Thymus (tissue), 14 donors: ENCODE measurements at places on chromosomes 16 and 17. TPM values are rescaled to one million over a fixed set of nuclear protein-coding genes. Genes with fewer than 3 reads are reported as not detected.
A peak's percentile ranks its signal among the peaks of the same experiment; 100 is the strongest.

GRCh38 chr16:13936155-13936554 lies 16.2 kb downstream of the ERCC4 start:
- H3K36me3 ChIP-seq = peaks cover 20% of the 10 kb centered on the region
- no peak overlapping the region for H3K27ac ChIP-seq
- H3K4me1 ChIP-seq = no peaks in the 10 kb centered on the region
- no peak overlapping the region for H3K4me3 ChIP-seq
- DNase-seq = no peak

DHRS11 gene
- total RNA-seq = 3.0 TPM

DNA sequence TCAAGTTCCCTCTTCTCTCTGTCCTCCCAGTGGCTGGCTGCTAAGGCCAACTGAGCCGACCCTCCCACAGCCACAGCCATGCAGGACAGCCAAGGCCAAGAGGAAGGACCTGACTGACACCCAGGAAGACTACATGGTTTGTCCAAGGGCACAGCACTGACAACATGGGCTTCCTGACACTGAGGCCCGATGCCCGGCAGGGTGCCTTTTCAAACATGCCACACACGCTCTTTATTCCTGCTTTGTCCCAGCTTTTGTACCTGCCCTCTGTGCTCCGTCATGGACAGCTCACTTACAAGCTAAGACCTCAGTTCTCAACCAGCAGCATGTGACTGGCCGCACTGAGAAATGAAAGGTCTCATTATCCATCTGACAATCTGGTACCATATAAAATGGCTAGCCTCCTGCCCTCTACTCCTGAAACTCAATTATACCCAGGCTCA lies 45.8 kb downstream of the TEX2 start:
- peaks cover 15% of the 10 kb centered on the region for H3K36me3 ChIP-seq
- no peak overlapping the region for H3K27ac ChIP-seq
- DNase-seq = no peak
- no peak overlapping the region for H3K4me3 ChIP-seq
- no peaks in the 10 kb centered on the region for H3K27me3 ChIP-seq

DNA sequence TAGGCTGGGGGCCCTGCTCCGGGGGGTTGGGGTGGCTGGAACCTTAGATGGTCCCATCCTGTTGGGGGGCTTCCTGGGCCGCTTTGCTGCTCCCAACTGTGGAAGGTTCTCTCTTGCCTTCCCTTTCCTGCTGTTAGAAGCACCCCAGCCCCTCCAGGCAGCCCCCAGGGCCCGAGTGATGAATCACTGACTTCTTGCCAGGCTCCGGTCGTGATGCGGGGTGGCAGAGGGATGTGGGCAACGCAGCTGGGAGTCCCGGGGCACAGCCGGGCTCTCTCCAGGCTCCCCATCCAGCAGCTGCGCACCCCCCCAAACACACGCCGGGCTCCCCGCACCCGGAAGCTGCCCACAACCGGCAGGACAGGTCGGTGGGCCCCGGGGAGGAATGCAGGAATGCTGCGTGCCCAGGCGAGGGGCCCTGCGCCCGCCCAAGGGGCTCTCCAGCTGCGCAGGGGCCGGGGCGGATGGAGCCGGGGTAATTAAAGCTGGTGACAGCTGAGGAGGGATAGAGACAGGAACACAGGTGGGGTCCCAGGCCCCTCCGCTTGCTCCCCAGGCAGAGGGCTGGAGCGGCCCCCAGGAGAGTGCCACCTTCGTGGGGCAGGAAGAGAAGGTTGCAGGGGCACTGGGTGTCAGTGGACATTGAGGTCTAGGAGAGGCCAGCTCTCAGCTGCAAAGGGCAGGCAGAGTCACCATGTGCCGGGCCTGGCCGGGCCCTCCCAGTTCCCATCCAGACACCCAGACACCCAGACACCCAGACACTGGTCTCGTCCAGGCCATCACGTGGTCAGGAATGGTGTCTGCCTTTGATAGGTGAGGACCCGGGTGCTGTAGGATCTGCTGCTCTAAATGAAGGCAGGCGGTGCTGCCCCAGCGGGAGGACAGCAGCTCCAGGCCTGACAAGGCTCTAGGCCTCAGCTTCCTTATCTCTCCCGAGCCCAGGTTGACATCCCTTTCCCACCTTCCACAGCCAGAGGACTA lies 15.0 kb upstream of the SLC38A10 start:
- H3K4me1 ChIP-seq = peaks cover 33% of the 10 kb centered on the region
- DNase-seq = no peak
- peaks cover 2% of the 10 kb centered on the region for H3K27me3 ChIP-seq
- H3K36me3 ChIP-seq = no peaks in the 10 kb centered on the region
- no peak overlapping the region for H3K27ac ChIP-seq

DNA sequence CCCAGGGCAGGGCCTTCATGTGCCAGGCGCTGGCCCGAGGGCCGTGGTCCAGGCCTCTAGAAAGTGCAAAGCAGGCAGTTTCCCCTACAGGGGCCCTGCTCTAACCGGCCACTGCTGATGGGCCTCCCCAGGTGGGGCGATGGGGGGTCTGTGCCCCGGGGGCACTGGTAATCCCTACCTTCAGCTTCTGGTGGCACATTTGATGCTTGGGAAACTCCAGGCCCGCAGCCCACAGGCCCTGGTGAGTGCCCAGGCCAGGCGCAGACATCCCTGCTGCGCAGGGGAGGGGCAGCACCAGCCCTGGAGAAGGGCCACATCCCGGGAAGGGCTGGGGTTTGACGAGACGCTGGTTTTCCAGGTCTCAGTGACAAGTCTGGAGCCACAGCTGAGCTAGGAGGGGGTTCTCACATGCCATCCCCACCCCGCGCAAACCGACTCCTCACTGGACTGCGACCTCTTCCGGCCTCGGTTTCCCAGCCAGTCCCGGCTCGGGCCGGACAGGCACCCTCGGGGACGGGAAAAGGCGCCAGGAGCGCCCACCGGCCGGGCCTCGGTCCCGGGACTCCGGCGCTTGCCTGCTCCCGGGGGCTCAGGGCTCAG lies 1.6 kb downstream of the DOC2B start:
- H3K27me3 ChIP-seq = peaks cover 38% of the 10 kb centered on the region
- no peaks in the 10 kb centered on the region for H3K36me3 ChIP-seq
- H3K4me3 ChIP-seq = peak overlapping the region; percentile 15
- peaks cover 2% of the 10 kb centered on the region for H3K4me1 ChIP-seq
- no peak overlapping the region for H3K27ac ChIP-seq

- H3K27ac ChIP-seq = no peak overlapping the region
- DNase-seq = no peak
- H3K27me3 ChIP-seq = no peaks in the 10 kb centered on the region
- no peak overlapping the region for H3K4me3 ChIP-seq
Observed at GRCh38 chr16:12341966-12342365, 365.4 kb downstream of the SNX29 start.

TMEM88 gene
- total RNA-seq = 1.6 TPM

DNA sequence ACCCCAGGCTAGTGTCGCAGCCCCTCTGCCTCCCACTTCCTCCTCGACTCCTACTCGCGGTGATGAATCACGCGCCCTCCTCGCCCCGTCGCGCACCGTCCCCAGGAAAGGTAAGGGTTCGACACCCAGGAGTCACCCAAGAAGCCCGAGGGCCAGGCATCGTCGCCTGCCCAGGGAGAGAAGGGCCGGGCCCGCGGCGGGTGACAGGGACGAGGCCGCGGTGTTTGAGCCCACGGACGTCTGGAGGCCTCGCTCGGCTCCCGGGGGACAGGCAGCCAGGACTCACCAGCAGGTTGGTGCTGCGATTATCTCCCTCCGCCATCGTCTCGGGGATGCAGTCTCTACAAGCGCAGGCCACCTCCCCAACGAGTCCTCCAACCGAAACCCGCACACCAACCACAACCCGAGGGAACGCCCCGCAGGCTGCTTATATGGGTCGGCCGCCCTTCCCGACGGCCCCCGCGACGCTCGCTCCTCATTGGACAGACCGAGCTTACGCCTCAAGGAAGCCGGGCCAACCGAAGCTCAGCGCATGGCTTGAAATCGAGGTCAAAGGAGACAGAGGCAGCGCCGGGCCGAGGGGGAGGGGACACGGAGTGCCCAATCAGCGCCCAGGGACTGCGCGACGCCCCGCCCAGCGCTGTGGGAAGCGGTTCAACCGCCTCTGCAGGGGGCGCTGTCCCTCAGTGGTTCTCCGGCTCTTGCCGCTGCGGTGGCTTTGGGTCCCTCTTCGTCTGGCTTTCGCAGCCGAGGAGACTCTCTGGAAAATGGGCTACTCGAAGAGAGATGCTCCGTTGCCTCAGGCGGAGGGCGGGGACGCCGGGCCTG lies at the start of gene ARL6IP1:
Gene ARL6IP1 (minus strand): TSS at position 405 of the 828 bp plus-strand sequence. CDS start 83 bp downstream, at position 322.
- H3K4me1 ChIP-seq = peaks cover 17% of the 10 kb centered on the region
- H3K27me3 ChIP-seq = no peaks in the 10 kb centered on the region
- peak within 1 kb of the TSS; percentile 75 for H3K4me3 ChIP-seq
- peak within 1 kb of the TSS; percentile 96 for H3K27ac ChIP-seq
- DNase-seq = peak; percentile 99

DNA sequence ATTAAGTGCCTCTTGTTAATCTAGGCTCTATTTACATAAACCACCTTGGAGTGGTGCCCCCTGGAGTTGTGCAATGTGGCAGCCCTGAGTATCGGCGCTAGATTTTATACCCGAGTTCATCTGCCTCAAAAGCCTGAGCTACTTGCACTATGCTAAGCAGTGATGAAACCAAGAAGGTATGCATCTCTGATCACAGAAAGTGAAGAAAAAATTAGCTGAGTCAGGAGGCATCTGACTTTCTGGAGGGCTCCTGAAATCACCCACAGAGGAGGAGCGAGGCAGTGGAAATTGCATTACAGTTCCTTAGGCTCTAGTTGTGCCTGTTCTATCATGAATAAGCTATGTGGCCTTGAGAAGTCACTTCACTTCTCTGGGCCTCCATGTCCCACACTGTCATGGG lies 80.3 kb upstream of the PSMD7 start:
- H3K27me3 ChIP-seq = no peaks in the 10 kb centered on the region
- H3K27ac ChIP-seq = no peak overlapping the region

DNA sequence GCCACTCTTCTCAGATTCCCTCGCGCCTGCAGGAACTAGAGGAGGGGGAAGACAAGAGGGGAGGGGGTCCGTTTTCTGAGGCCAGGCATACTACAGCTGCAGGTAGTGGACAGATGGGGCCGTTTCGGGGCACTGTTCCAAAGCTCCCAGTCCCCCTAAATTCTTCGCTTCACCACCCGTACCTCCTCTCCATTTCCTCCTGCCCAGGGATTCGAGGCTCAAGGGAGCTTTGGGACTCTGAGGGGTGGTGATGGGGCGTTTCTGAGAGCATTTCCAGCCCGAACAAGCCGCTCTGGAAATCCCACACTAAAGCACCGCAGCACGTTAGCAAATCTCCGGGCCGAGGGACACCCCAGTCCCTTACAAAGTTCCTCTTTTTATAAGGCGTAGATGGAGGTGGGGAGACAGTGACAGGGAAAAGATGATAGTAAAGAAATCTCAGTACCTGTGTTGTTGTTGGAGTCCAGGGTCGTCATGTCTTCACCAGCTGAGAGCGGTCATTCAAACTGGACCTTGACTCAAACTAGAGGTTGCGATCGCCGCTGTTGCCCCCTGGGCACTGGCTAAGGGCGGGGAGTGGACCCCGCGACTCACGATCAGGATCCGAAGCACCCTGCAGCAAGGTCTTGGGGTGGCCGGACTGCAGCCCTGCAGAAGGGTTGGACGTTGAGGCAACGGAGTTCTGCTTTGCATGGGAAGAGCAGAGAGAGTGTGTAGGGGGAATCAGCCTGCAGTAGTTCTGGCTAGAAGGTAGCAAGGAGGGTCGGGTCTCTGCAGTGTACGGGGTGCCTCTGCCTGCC lies 570 bp downstream of the NR1D1 start:
- peaks cover 79% of the 10 kb centered on the region for H3K4me1 ChIP-seq
- DNase-seq = no peak
- H3K27ac ChIP-seq = peak overlapping the region; percentile 94
- peaks cover 12% of the 10 kb centered on the region for H3K36me3 ChIP-seq
- no peaks in the 10 kb centered on the region for H3K27me3 ChIP-seq

TP53TG3F gene
- total RNA-seq = not detected

DNA sequence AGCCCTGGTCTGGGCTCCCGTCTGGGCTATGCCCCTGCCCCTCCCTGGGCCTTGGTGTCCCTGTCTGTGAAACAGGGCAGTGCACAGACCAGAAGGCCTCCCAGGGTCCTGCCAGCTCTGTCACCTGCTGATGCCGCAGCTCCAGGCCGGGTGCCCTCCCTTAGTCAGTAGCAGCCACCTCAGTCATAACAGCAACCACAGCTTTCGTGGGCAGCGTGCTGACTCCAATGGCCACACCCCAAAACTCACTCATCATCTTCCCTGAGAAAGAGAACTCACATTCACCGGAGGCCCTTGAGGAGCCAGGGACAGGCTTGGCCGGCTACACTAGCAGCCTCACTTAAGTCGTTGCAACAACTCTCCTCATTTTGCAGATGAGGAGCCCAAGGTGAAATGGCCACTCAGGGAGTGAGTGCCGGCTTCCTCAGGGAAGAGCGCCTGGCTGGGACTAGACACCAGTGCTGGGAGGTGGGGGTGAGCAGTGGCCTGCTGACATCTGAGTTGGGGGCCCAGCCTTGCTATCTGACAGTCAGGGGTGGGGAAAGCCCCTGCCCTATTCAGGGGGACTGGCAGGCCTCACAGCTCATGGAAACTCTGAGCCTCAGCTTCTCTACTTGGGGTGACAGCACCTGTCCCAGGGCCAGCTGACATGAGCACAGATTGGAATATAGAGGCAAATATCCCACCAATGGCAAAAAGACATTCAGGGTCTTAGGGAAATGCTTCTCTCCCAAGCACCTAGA lies 22.6 kb downstream of the SLC5A10 start:
- H3K27ac ChIP-seq = no peak overlapping the region
- H3K36me3 ChIP-seq = no peaks in the 10 kb centered on the region
- no peak overlapping the region for H3K4me3 ChIP-seq
- DNase-seq = no peak

DNA sequence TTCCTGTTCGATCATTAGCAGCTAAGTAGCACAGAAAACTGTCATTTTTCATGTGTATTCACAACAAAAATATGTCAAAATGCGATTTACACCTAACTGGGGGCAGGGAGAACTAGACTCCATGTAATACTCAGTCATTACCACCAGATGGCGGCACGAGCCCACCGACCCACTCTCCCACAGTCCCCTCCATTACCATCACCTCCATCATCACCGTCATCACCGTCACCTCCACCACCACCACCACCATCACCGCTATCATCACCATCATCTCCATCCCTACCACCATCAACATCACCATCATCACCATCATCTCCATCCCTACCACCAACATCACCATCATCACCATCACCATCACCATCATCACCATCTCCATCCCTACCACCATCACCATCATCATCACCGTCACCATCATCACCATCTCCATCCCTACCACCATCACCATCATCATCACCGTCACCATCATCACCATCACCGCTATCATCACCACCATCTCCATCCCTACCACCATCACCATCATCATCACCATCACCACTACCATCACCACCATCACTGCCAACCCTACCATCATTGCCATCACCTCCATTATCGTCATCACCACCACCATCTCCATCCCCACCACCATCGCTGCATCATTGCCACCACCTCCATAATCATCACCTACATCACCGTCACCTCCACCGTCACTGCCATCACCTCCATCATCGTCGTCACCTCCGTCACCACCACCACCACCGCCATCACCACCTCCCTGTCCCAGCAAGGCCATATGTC lies 14.4 kb downstream of the NDUFAF8 start:
- no peak overlapping the region for H3K27ac ChIP-seq
- DNase-seq = no peak
- H3K4me1 ChIP-seq = peaks cover 45% of the 10 kb centered on the region
- no peaks in the 10 kb centered on the region for H3K27me3 ChIP-seq
- H3K36me3 ChIP-seq = peaks cover 47% of the 10 kb centered on the region
- no peak overlapping the region for H3K4me3 ChIP-seq

VTN gene
- total RNA-seq = 0.09 TPM

GRCh38 chr16:50603206-50604064 lies 55.2 kb downstream of the NKD1 start:
- no peak overlapping the region for H3K4me3 ChIP-seq
- H3K27ac ChIP-seq = no peak overlapping the region
- no peaks in the 10 kb centered on the region for H3K36me3 ChIP-seq
- no peaks in the 10 kb centered on the region for H3K27me3 ChIP-seq
- H3K4me1 ChIP-seq = peaks cover 15% of the 10 kb centered on the region

GLTPD2 gene
- 0.14 TPM for total RNA-seq
